AG08396 (cell line): ENCODE measurements at places on chromosomes 3 and 15.

DNA sequence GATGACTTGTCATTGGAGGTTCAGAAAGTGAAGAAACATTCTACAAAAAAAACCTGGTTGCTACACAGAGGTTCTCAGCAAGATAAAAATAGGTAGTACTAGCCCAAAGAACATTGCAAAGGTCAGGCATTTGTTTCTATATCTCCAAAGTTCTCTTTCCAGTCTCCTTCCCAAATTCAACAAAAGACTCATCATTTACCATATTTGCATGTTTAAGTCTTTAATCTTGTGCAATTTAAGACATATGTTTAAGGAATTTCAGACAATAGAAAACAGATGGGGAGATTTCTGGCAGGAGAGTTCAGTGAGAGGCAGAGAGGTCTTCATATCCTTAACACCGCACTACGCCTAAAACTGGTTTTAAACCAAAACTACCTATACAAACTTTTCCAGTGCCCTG, 173.8 kb upstream of the THBS1 start:
- DNase-seq: no peak

DNA sequence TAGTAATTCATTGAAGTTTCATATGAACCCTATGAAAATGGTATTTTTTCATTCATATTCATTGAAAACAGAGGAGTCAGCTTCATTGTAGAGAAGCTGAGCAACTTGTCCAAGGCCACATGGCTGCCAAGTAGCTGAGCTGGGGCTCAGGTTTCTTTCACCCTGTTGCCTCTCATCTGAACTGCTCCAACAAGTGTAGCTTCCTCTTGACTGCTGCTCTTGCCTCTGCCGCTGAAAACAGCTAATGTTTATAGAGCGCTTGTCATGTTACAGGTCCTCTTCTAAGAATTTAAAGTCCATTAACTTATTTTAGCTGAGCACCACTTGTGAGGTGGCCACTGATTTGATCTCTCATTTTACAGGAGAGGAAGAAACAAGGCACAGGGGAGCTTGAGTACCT, 81.1 kb downstream of the PDCD6IP start:
- DNase-seq: no peak

- DNase-seq: no peak
These were observed 139.7 kb upstream of the COL8A1 start for GRCh38 chr3:99498550-99499234.

DNA sequence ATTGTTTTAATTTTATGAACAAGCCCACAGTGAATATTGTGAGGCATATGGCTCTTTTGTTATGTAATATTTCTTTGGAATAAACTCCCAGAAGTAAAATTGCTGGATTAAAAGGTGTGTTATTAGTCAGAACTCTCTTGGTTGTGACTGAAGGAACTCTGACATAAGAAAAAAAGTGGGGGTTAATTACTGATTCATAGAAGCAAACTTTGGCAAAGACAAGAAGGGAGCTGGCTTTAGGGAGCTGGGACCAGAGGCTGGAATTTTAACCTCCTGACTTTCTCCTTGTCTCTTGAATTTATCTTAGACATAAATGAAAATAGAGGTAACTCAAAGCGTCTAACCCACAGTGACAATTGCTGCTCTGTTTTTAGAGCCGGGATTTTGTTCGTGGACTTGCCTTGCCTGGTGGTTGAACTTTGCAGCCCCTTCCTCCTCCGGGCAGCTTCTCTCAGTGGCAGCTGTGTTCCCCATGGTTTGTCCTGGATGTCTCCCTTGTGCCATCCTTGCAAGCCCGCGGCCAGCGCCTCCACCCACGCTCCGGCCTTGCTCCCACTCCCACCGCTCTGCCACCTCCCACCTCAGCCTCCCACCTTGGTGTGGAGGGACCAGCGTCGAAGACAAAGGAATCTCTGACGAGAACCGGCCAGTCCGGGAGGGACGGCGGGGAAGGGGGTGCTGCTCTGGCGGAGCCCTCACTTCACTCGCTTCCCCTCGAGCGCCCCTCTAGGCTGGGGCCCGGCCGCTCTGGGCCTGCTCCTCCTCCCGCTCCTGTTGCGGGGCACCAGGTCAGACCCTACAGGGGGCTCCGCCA, 28.0 kb downstream of the ARHGAP31 start:
- peak; percentile 31 for DNase-seq
